ENCODE measurements at places on chromosomes 5 and 9. TPM values are rescaled to one million over a fixed set of nuclear protein-coding genes. Genes with fewer than 3 reads are reported as not detected.

GRCh38 chr9:27561685-27562084 is 11.6 kb downstream of the C9orf72 start:
- no peak overlapping the region for H3K4me3 ChIP-seq
- no peak overlapping the region for H3K27ac ChIP-seq
- H3K36me3 ChIP-seq = peaks cover 24% of the 10 kb centered on the region
- H3K27me3 ChIP-seq = no peaks in the 10 kb centered on the region

DNA sequence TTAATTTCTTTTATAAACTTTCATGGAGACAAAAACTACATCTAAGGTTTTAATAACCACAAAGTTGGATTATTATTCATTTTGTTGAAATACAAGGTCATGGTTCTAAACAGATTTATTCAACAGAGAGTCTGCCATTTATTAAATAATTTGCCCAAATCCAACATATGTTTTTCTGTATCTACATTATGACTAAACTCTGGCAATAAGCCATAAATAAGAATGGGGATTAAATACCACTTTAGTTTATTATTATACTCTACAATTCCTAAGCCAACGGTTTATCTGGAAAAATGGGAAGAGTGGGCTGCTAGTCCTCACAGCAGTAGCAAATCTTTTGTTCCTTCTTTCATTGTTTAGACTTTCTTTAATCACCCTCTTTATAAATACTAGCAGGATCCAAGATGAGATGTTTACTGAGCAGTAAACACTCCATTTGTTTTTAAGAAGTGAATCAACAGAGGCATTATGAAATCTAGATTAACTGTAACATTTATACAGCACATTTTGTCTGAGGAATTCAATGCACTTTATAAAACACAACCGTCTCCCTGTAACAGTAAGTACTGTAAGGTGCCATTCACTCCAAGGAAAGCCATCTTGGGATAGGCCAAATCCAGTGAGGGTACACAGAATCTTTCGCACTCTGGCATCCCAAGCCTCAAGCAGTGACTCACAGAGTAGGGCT is 89.7 kb downstream of the DROSHA start:
- no peak overlapping the region for H3K4me3 ChIP-seq
- no peaks in the 10 kb centered on the region for H3K27me3 ChIP-seq
- DNase-seq = no peak
- H3K36me3 ChIP-seq = peaks cover 28% of the 10 kb centered on the region

GRCh38 chr9:96193236-96193755 is 108.7 kb downstream of the HSD17B3 start:
- DNase-seq = no peak
- peaks cover 9% of the 10 kb centered on the region for H3K27me3 ChIP-seq
- H3K4me3 ChIP-seq = no peak overlapping the region
- H3K36me3 ChIP-seq = peaks cover 7% of the 10 kb centered on the region

- peaks cover 34% of the 10 kb centered on the region for H3K4me1 ChIP-seq
- H3K4me3 ChIP-seq = peak overlapping the region; percentile 38
Observed at GRCh38 chr9:98047002-98047401, 9.5 kb upstream of the NANS start.

Gene PCDHAC1
- total RNA-seq = not detected

DNA sequence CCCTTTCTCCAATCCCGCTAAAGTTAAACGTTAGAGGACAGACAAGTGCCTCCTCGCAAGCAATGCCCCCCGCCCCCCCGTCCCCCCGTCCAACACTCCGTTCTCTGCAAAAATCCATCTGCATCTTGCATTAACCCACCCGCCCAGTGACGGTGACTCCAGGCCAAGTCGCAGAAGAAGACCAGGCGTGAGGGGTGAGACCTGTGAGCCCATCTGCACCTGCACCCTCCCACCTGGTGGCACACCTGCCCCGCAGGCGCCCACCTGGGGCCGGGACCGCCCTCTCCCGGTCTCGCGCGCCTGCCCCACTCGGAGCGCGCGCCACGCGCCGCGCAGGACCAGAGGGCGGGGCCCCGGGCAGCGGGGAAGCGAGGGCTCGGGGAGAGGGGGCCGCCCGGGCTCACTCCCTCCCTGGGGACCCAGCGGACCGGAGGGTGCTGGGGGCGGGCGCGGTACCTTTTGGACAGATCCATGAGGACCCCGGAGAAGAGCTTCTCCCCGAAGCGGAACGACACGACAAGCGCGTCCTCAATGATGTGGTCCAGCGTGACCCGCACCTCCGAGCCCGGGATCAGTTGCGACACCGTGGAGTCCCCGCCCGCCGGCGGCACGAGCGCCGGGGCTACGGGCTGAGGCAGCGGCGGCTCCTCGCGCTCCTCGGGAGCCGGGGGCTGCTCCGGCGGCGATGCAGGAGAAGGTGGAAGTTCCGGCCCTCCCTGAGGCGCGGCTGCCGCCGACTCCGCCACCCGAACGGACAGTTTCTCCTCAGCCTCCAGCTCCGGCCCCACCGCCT is 705 bp downstream of the PWWP2A start:
- peak overlapping the region; percentile 92 for H3K27ac ChIP-seq
- H3K36me3 ChIP-seq = peaks cover 8% of the 10 kb centered on the region
- peak; percentile 60 for DNase-seq
- H3K27me3 ChIP-seq = peaks cover 3% of the 10 kb centered on the region
- peak overlapping the region; percentile 81 for H3K4me3 ChIP-seq

GRCh38 chr9:121827251-121827967 is 176.0 kb downstream of the DAB2IP start:
- H3K4me3 ChIP-seq = no peak overlapping the region
- no peak overlapping the region for H3K27ac ChIP-seq
- no peaks in the 10 kb centered on the region for H3K36me3 ChIP-seq
- H3K4me1 ChIP-seq = no peaks in the 10 kb centered on the region

DNA sequence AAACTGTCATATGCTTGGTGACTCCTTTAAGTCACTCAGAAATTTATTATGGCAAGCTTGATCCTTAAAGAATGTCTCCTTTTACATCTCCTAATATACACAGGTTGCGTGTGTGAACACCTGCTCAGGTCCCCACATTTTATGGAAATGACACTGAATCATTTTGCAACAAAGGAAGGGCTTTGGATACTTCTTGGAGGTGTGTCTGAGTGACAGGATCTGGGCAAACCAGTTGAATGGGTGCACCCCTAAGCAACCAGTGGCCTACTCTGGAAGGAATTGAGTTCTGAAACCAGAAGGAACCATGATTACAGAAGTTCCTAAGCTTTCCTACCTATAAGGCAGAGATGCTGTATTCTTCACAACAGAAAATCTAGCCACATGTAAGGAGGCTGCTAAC is 483.9 kb upstream of the KLF4 start:
- H3K4me1 ChIP-seq = no peaks in the 10 kb centered on the region
- H3K27ac ChIP-seq = no peak overlapping the region
- no peak overlapping the region for H3K4me3 ChIP-seq
- no peak for DNase-seq

GRCh38 chr5:75656311-75657003 is 45.2 kb downstream of the ANKDD1B start:
- no peak overlapping the region for H3K27ac ChIP-seq
- no peaks in the 10 kb centered on the region for H3K36me3 ChIP-seq
- peak overlapping the region; percentile 73 for H3K4me3 ChIP-seq
- no peak for DNase-seq

GRCh38 chr9:135332979-135333748 is 146.4 kb upstream of the PPP1R26 start:
- peaks cover 8% of the 10 kb centered on the region for H3K27me3 ChIP-seq
- H3K27ac ChIP-seq = no peak overlapping the region
- no peaks in the 10 kb centered on the region for H3K4me1 ChIP-seq
- H3K4me3 ChIP-seq = no peak overlapping the region

DNA sequence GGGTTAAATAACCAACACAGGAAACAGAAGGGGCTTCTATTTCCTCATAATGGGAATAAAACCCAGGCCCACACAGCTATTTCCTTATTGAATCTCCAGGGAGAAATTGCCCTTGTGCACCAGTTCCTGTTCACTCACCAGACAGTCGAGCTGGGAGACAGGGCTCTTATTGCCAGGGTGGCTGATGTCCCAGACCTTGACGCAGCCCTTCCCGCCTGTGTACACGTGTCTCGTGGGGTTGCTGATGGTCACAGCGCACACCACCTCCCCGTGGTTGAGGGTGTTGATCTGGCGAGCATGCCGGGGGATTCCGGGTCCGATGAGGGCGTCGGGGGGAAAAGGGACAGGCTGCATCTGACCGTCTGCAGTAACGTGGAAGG is 96.5 kb downstream of the TLE1 start:
- no peak for DNase-seq
- H3K36me3 ChIP-seq = peaks cover 10% of the 10 kb centered on the region
- H3K27ac ChIP-seq = no peak overlapping the region
- no peak overlapping the region for H3K4me3 ChIP-seq
- peaks cover 20% of the 10 kb centered on the region for H3K27me3 ChIP-seq

- peaks cover 15% of the 10 kb centered on the region for H3K27me3 ChIP-seq
- no peaks in the 10 kb centered on the region for H3K36me3 ChIP-seq
- no peak overlapping the region for H3K4me3 ChIP-seq
- no peak for DNase-seq
- no peak overlapping the region for H3K27ac ChIP-seq
- H3K4me1 ChIP-seq = no peaks in the 10 kb centered on the region
Observed at GRCh38 chr9:116940614-116941215, 253.6 kb downstream of the TRIM32 start.

- peaks cover 5% of the 10 kb centered on the region for H3K27me3 ChIP-seq
- no peak overlapping the region for H3K27ac ChIP-seq
- no peaks in the 10 kb centered on the region for H3K4me1 ChIP-seq
- no peak for DNase-seq
- H3K36me3 ChIP-seq = no peaks in the 10 kb centered on the region
Observed at GRCh38 chr9:134585746-134586706, 55.6 kb upstream of the COL5A1 start.

DNA sequence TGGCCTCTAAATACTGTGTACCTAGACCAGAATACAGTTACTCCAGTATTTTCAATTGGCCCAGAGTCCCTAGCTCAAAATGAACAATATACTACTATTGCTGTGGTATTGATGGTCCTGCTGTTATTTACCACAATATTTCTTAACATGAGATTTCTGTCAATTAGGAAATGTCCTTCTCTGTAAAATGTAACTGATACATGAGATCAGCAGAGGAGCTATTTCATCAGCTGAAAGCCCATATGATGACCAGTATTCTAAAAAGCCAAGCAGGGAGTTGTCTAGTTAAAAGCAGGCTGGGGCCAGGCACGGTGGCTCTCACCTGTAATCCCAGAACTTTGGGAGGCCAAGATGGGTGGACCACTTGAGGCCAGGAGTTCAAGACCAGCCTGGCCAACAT is 187.7 kb upstream of the PTGER4 start:
- DNase-seq = no peak
- no peak overlapping the region for H3K27ac ChIP-seq
- no peak overlapping the region for H3K4me3 ChIP-seq
- peaks cover 2% of the 10 kb centered on the region for H3K4me1 ChIP-seq

Gene BDP1
- 42.8 TPM for total RNA-seq

Gene CCNO
- not detected for total RNA-seq

- no peak overlapping the region for H3K27ac ChIP-seq
- no peak for DNase-seq
- no peaks in the 10 kb centered on the region for H3K36me3 ChIP-seq
- peaks cover 5% of the 10 kb centered on the region for H3K4me1 ChIP-seq
Observed at GRCh38 chr5:155885199-155885598, 441.8 kb upstream of the SGCD start.

- H3K27me3 ChIP-seq = no peaks in the 10 kb centered on the region
- no peak overlapping the region for H3K4me3 ChIP-seq
- H3K27ac ChIP-seq = no peak overlapping the region
- no peak for DNase-seq
Observed at GRCh38 chr5:30103052-30103451, 1090.4 kb upstream of the CDH6 start.

GRCh38 chr9:90801241-90801972 is at the start of gene SYK:
Gene SYK, plus strand, starts transcription at chr9:90801819. Its CDS starts 42,080 bp downstream, at chr9:90843899.
- no peak for DNase-seq
- H3K4me3 ChIP-seq = peak within 1 kb of the TSS; percentile 80
- H3K27ac ChIP-seq = no peak within 1 kb of the TSS
- H3K36me3 ChIP-seq = no peaks in the 10 kb centered on the region
- H3K27me3 ChIP-seq = peaks cover 57% of the 10 kb centered on the region
- H3K4me1 ChIP-seq = no peaks in the 10 kb centered on the region

DNA sequence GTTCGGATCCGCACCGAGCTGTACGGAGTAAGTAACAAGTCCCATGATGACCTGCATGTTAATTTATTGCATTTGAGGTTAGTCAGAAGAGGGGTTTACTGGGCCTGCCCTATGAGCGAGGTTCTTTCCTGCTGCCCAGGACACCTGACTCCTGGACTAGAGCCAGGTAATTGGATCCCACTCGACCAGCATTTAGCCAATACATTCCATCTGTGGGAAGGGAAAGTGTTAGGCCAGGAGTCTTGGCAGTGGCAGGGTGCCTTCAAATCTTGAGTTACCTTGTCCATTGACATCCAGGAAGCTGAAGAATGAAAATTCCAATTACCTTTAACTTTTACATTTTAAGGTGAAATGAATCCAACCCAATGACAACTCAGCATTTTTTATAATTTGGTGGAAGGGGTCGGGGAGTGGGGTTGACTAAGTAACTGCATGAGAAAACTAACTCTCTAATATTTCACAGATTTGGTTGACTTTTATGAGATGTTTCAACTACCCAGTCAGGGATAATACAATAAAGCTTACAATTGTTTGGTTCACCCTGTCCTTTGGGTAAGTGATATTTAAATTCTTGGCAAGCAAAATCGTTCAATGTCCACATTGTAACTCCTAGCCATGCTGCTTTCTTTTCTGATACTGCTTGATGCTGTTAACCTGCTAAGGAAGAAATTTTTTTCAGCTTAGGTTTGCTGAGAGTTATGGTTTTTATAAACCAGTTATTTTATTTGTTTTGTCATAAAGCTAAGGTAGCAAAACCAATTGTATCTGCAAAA is 111.6 kb upstream of the IQGAP2 start:
- no peak overlapping the region for H3K27ac ChIP-seq
- H3K4me3 ChIP-seq = no peak overlapping the region
- DNase-seq = no peak
- H3K4me1 ChIP-seq = peaks cover 22% of the 10 kb centered on the region

GRCh38 chr9:93600504-93600903 is 24.1 kb downstream of the PHF2 start:
- H3K27me3 ChIP-seq = no peaks in the 10 kb centered on the region
- DNase-seq = no peak
- H3K4me3 ChIP-seq = peak overlapping the region; percentile 74

DNA sequence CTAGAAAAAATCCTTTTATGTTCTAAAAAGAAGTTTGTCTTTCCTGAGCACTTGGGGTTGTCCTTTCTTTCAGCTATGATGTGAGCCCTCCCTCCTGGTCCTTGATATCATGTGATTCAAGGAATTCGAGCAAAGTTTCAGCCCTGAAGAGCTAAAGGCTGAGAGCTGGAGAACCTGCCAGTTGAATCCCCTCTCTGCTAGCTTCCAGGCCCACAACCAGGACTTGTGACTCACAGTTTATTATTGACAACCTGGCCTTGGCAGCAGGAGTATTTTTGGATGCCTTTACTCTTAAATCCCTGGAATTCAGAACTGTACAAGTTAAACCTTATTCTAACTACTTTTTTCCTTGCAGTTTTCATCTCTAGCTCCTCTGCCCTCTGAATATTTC is 182.8 kb downstream of the SPOCK1 start:
- peaks cover 11% of the 10 kb centered on the region for H3K27me3 ChIP-seq
- no peak overlapping the region for H3K4me3 ChIP-seq
- DNase-seq = no peak
- no peak overlapping the region for H3K27ac ChIP-seq
- no peaks in the 10 kb centered on the region for H3K36me3 ChIP-seq
